ENCODE measurements at places on chromosomes 2 and 18.

DNA sequence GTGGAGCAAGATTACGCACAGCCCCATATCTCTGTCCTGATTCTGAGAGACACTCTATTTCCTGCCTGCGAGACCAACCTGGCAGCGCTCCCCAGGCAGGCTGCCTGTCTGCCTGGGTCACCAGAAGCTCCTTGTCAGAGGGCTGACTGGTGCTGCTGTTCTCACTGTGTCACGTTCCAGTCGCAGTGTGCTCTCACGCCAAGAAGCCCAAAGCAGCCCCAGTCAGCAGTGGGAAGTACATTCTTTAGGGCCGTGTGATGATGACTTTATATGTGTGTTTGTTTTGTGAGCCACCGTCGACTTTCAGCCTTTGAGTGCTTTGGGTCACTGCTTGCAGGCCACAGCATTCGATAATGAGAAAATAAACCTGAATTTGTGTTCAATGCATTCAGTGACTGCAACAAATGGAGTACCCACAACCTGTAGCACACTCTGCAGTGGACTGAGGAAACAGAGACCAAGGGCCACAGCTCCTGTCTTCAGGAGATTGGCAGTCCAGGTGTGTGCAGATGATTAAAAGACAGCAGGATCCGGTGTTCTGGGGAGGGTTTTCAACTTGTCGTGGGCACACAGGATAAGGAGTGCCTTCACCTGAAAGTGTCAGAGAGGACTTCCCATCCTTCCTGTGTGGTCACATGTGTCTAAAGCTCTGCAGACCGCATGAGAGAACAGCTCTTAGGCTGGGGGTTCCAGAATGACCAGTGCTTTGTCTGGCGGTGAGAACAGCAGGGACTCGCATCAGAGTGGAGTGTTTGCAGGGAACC is 4.8 kb downstream of the TNFRSF11A start:
- no peak for DNase-seq

DNA sequence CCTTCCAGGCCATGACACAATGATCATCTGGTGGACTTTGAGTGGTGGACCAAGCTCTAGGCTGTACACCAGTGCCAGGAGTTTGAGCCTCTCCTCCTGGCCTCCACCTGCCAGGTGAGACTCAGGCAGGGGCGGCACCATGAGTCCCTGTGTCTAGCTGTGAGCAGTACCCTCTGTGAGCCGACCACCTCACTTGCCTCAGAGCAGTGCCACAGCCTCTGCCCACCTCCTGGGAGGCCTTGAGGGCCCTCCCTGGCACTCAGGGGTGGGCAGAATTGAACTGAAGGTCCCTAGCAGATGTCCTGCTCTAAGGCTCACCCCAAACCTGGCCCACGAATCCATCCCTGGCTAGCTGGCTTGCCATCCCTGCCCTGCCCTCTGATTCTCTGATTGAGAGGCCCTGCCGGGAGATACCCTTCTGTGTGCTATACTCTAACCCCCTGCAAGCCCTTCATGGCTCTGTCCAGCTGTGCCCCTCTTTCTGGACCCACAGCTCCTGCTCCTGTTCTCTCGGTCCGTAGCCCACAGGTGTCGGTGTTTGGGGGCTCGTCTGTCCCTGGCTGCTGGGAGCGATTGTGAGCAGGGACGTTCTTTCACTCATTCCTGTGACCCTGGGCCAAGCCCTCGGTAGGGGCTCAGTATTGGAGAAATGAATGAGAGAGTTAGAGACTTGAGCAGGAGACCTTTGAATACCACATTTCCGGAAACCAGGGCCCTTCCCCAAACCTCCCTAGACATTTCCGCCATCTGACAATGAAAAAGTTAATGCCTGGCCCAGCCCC is 70.0 kb downstream of the INHBB start:
- no peak for DNase-seq

GRCh38 chr2:50196775-50197480 is 835.0 kb downstream of the NRXN1 start:
- DNase-seq = no peak

DNA sequence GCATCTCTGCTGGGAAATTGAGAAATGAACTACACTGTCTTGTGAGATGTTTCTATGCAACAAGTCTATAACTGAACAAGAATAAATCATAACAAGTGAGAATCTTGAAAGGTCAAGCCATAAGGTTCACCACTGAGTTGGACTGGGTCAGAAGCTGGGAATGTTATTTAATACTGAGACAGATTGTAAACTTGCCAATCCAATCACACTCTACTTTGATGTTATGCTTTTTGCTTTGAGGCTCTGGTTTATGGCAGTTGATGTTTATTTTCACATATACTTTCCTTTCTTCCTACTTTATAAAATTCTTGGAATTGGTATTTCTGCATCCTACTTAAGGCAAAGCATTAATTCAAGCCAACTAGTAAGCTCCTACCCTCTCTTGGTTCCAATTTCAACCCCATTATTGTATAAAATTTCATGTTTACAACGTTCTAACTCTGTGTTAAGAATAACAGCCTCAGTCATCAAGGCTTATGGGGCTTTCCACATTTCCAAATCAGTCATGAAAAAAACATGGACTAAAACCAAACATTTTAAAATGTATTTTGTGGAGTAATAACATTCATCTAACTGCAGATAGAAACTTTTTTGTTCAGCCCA is 533.4 kb downstream of the NYAP2 start:
- DNase-seq = no peak

DNA sequence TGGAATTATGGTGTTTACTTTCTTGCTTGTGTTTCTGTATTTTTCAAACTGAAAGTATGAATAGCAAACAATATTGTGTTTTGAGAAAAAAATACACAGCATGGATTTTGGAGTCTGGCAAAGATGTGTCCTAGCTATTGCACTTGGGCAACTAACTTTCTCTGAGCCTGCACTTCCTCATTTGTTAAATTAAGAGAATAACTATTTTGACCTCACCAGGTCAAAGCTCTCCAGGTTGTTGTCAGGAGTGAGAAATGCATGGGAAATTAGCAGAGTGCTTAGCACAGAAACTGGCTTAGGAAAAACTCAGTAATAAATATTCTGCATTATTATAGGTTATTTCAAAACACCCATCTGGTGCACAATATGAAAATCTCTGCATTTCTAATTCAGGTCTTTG is 28.2 kb downstream of the LYPD1 start:
- no peak for DNase-seq

GRCh38 chr2:98761267-98761781 is 30.4 kb upstream of the MGAT4A start:
- peak; percentile 23 for DNase-seq

DNA sequence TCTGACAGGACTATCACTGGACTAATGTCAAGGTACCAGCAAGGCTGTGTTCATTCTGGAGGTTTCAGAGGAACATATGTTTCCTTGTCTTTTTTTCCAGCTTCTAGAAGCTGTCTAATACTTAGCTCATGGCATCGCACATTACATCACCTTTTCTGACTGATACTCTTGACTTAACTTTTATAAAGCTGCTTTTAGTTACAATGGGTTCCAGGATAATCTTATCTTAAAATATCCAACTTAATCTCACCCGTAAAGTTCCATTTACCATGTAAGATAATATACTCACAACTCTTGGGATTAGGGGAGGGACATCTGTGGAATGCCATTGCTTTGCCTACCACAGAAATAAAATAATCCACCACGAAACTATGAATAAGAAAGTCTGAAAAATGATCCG is 394.2 kb downstream of the CDH19 start:
- no peak for DNase-seq

GRCh38 chr2:6526093-6526824 is 339.4 kb downstream of the CMPK2 start:
- peak; percentile 9 for DNase-seq

DNA sequence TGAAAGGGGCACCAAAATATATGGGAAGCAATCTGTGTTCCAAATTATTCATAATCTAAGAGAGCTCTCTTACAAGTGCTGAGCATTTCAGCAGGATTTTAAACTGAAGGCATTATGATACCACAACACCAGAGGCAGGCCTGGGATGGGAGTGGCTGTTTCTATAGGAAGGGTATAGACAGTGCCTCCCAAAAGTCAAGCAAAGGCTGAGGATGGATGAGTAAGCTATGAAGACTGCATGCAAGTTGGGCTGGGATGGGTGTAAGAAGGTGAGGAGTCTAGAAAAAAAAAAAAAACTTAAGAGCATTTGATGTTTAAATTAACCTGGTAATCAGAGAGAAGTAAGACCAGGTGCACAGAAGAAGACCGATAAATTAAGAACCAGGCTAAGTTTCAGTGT is 132.5 kb downstream of the OSR1 start:
- no peak for DNase-seq

DNA sequence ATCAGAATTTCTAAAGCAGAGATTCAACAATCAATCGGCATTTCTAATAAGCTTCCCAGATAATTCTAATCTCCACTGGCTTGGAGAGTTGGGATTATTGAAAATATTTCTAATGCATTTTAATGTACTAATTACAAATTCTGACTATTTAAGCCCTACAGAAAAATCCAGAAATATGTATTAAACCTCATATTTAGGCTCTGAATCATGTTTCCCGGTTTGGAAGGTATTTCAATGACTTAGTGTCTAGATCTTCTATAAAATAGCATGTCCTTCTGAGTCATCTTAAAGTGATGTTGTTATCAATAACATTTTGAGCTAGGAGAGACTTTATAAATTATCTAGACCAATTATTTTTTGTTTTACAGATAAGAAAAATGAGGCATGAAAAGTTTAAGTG is 258.8 kb upstream of the NRXN1 start:
- no peak for DNase-seq

DNA sequence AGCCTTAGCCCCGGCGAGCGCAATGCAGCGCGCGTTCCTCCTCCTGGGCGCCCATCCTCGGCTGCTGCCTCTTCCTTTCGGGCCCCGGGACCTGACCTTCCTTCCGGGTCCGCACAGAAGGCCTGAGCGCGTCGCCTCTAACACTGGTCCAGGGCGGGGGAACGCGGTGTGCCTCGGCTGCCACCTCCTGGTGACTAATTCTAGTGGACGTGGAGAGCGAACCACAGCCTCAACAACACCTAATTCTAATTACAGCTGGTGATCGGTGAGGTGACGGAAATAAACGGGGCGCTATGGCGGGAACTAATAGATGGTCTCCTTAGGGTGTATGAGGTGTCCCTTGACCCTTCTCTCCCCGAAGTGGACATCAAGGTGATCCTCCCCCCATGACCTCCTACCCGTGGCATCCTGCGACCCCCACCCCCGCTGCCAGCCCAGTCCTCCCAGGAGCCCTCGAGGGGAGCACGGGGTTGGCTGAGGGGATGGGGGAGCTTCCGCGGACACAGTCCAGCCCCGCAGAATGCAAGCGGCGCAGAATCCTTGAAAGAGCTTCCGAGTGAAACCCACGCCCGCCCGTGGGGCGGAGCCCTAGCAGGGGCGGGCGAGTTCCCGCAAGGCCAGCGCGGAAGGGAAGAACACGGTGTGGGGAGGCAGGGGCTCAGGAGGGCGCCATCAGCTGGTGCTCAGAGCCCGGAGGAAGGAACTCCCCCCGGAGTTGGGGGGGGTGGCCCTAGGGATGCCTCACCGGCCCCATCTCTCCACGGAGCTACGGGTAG is 12.8 kb upstream of the HMSD start:
- DNase-seq = peak; percentile 16

GRCh38 chr2:36445185-36445866 is 89.7 kb downstream of the CRIM1 start:
- no peak for DNase-seq

DNA sequence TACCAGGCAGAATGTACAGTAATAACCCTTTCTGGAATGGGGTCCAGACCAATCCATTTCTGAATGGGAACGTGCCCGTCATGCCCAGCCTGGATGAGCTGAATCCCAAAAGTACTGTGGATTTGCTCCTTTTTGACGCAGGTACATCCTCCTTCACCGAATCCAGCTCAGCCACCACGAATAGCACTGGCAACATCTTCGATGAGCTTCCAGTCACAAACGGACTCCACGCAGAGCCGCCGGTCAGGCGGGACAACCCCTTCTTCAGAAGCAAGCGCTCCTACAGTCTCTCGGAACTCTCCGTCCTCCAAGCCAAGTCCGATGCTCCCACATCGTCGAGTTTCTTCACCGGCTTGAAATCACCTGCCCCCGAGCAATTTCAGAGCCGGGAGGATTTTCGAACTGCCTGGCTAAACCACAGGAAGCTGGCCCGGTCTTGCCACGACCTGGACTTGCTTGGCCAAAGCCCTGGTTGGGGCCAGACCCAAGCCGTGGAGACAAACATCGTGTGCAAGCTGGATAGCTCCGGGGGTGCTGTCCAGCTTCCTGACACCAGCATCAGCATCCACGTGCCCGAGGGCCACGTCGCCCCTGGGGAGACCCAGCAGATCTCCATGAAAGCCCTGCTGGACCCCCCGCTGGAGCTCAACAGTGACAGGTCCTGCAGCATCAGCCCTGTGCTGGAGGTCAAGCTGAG is 89.6 kb downstream of the SH3BP4 start:
- no peak for DNase-seq

DNA sequence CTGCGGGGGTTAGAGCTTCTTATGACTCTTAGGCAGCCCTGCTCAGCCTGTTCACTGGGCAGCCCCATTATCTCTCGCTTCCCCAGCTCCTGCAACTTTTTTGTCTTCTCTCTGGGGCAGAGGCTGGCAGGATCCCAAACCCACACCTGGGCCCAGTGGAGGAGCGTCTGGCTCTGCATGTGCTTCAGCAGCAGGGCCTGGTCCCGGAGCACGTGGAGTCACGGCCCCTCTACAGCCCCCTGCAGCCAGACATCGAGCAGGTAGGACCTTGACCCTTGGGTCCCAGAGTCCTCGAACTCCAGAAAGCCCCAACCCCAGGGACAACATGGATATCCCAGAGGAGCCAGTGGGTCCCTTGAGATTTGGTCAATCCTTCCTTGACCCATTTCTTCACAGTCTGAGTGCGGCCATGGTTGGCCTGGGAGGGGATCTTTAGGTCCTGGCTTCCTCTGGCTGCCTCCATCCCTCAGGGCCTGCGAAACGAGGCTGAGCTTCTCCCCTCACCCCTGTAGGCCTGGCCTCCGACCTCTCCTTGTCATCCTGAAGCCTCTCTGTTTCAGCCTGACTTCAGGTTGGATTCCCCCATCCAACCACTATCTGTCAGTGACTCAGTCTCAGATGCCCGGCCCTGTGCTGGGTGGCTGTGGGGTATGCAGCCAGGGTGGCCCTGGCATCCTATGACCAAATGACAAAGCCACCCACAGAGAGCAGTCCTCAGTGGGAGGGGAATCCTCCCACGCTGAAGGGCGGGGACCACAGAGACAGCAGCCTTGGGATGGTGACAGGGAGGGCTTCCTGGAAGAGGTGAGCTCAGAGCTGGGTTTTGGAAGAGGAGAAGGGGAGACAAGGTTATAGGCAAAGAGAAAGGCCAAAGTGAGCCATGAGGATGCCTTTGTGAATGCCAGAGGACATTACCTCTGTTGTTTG is 214.2 kb downstream of the DYSF start:
- no peak for DNase-seq

DNA sequence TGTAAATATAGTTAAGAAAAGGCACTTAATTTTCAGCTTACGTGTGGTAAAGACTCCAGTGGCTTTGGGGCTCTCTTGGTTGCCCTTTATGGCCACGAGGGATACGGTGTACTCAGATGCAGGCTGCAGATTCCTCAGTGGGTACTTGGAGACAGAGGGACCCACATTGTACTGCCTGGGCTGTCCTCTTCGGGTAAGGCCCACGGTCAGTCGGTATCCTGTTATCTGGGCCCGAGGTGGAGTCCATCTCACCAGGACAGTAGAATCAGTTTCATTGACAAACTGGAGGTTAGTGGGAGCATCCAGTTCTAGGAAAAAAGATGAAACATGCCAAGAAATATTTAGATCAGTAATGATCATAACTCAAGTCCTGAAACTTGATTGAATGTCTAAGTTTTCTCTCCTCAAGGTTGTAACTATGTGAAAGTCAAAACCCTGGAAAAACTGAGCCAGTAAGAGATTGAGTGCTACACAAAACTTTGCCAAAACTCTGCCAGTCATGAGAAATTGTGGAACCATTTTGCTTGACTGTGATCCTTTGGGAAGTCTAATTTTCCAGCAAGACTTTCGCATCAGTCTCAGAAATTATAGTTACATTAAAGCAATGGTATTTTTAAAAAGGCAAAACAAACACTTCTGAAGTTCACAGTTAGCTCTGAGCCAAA is 31.4 kb downstream of the FN1 start:
- no peak for DNase-seq

Measured in retinal pigment epithelial cell (primary cell).